Urinary bladder (tissue), 4 donors: ENCODE measurements at places on chromosomes 2 and 18.
A peak's percentile ranks its signal among the peaks of the same experiment; 100 is the strongest.

DNA sequence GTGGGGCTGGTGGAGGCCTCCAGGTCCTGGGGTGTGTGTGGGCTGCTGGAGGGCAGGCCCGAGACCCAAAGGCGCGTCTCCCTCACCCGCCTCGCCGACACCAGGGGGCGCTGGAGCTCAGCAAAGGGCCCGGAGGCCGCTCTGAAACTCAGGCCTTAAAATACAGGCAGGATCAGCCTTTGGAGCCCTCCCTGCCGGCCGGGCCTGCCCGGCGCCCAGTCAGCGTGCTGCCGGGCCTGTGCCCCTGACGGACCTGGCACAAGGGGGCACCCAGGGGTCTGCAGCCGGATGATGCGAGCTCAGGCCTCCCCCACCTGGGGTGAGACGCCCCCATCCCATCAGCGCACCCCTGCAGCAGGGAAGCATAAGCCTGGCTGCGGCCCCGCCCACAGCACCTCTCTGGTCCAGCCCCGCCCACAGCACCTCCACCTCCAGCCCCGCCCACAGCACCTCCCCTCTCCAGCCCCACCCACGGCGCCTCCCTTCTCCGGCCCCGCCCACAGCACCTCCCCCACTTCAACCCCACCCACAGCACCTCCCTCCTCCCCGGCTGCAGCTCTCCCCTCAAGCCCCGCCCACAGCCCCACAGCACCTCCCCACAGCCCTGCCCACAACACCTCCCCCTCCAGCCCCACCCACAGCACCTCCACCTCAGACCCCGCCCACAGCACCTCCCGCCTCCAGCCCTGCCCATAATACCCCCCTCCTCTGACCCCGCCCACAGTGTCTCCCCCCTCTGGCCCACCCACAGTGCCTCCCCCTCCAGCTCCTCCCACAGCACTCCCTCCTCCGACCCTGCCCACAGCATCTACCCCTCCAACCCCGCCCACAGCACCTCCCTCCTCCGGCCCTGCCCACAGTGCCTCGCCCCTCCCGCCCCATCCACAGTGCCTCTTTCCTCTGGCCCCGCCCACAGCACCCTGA, 92.8 kb upstream of the OTOS start:
- no peak for DNase-seq

DNA sequence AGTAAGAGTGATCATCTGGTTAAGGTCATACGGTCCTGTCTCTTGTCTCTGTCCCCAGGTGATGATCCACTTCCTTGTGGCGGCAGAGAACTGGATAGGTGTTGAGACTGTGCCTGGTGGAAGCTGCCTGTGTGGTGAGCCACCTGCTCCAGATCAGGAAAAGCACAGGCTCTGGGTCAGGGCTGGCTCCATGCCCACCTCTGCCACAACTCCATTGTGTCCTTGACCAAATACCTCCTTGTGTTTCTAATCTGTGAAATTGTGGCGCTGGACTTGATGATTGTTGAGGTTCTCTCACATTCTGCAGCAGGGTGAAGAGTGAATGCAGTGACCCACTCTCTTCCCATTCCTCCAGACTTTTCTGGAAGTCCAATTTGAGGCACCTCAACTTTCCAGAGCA, 45.7 kb upstream of the EN1 start:
- DNase-seq, result no peak

- DNase-seq, result no peak
Observed at GRCh38 chr18:57207124-57207916, 60.4 kb downstream of the BOD1L2 start.

DNA sequence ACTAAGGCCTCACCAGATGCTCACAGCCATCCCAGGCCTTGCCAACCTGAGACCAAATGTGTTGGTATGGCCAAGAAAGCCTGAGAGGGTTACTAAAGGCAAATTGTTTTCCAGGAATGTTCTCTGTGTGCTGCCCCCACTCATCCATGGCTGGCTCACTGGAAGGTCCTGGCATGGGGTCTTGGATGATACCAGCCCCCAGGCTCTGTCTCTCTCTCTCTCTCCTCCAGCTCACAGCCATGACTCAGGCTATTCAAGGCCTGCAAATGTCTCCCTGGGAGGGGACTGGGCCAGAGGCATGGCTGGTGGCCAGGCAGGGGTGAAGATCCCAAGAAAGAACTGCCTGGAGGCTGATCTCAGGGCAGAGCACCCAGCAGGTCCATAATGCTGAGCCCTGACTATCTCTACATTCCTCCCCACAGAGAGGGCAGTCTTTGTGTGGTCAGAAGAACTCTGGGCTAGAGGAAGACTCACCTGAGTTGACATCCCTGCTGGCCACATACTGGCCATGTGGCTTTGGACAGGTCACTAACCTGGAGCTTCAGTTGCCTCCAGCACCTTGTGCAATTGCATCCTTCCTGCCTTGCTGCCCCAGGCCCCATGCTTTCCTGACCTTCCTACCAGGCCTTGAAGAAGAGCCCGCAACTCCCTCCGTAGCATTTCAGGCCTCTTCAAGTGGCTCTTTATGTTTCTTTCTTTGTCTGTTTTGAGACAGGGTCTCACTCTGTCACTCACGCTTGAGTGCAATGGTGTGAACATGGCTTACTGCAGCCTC, 150.4 kb downstream of the ZFP36L2 start:
- DNase-seq, result no peak

GRCh38 chr2:151096235-151096634, 165.4 kb downstream of the RBM43 start:
- DNase-seq, result no peak

DNA sequence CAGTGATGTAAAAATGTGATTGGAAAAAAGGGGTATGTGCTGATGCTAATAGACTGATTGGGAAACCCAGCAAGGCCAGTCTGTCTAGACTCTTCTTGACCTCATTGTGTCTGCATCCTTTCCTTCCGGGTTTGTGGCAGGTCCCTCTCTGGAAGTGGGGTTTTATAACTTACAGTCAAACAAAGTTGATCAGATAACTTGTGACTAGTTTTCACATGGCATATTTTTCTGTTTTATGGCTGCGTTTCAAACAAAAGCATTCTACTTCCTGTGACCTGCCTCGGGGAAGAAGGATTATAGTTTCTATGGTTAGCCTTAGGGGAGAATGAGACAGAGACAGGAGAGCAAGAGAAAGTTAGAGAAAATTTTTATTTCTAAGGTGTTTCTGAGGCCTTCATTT, 188.7 kb upstream of the HNMT start:
- DNase-seq, result peak; percentile 17

- peak; percentile 50 for DNase-seq
Observed at GRCh38 chr2:121810959-121811853, 55.8 kb downstream of the TSN start.

DNA sequence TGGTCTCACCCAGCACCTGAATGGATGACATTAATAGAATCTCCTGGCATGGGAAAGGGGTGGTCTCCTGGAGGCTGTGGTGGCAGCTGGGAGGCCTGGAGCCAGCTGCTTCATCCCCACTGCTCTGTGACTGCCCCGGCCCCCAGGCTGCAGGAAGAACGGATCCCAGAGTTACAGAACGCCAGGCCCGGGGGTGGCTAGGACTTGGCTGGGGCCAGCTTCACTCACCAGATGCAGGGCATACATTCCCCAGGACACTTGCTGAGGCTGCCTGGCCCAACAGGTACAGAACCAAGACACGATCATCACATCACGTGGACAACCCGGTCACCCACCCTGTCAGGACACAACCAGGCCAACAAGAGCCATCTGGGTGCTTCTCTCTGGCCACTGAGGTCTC, 178.6 kb upstream of the SALL3 start:
- DNase-seq, result no peak

DNA sequence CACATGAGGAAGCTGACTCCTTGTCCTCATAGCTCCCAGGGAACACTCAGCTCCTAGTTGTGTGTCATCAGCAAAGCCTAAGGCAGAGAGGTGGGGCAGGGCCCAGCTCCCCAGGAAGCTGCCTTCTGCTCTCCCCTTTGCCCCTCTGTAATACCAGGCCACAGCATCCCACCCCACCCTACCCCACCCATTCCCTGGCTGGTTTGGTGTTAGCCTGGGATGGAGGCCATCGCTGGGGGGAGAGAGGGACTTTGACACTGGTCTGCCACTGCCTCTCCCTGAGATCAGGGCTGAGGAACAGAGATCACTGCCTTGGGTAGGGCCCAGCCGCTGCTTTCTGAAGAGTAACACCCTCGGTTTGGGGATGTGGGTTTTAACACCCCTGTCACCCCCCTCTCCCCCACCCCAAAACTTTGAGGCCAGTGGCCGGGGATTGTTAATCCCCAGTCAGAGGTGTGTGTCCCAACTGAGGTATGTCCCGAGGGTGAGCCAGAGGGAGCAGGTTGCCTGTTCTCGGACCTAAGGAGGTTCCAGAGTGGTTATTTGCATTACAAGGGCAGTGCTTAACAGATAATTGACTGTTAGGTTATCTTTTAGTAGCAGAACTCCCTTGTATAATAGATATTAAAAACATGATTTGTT, 41.4 kb downstream of the TET3 start:
- no peak for DNase-seq

DNA sequence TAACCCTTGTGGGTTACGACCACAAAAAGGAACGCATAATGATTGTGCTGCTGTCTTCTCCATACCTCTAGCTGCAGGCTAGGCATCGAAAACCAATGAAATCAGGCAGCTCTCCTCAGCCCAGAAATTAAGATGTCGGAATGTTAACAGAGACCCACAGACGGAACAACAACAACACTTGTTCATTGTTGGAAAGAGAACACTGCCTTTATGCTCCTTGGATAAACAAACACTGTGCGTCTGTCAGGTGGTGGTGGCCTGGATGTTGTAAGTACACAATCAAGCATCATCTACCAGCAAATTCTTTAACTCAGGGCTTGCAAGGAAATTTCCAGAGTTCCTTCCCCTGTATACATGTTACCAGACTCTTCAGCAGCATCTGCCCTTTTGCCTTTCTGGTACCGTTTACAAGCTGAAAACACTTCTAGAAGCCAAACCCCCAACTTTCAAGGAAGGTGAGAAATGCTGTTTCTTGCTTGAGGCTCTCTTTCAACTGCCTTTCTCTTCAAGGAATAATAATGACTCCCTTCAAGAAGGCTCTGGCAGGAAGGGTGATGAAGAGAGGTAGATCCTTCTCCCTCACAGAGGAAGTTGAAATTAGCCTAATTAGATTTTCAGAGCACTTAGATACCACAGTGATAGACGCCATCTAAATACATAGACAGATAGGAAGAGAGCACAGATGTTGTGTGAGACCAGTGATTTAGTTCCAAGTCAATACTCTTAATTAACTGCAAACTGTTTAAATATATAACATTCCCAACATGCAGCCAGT, 332.7 kb downstream of the ZNF521 start:
- no peak for DNase-seq

GRCh38 chr18:32835951-32836350, 63.1 kb upstream of the KLHL14 start:
- no peak for DNase-seq

GRCh38 chr2:107511970-107512789, 314.5 kb upstream of the RGPD4 start:
- no peak for DNase-seq
